A673 (cell line): ENCODE measurements at places on chromosomes 3 and 15.

GRCh38 chr3:123568875-123569274, 16.0 kb downstream of the HACD2 start:
- no peak for DNase-seq

GRCh38 chr3:7285505-7285904, 424.6 kb downstream of the GRM7 start:
- DNase-seq: peak; percentile 47

GRCh38 chr3:25843332-25843731, 53.4 kb downstream of the OXSM start:
- no peak for DNase-seq

DNA sequence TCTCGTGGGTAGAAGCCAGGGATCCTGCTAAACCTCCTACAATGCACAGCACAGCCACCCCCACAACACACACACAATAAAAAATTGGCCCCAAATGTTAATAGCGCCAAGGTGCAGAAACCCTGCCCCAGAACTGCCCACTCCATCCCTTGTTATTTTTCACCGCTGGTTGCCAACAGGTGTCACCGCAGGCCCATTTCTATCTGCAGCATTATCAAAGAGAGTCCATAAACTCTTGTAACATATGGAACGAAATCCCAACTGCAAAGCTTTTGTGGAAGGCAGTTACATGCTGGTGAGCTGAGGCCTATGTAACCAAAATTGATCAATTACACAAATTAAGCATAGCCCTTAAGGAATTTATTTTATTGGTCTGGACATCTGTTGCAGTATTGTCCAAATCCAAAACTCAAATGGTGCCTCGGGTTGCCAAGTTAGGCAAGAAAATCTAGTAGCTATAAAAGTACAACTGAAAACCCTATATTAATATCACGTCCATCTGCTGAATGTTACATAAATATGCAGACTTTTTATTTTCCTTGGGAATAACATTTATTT, 66.2 kb downstream of the SAMMSON start:
- DNase-seq: peak; percentile 4

DNA sequence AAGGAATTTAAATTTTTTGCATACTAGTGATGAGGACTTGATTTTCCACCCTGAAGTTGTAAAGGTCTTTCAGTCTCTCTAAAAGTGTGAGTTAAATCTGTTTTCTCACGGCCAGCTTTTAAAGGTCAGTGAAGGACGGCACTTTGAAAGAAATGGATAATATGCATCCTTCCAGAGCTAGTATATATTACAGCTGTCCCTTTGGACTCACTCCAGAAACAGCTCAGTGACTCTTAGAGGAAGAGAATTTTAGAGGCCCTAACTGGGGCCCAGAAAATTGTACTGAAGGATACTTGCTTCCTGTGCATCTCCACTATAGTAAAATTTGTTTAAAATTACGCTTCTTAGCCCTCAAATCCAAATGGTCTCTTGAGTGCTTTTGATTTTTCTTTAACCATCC, 41.6 kb downstream of the PIK3CA start:
- peak; percentile 44 for DNase-seq

GRCh38 chr15:27722102-27722501, 377.0 kb downstream of the OCA2 start:
- DNase-seq: no peak

- DNase-seq: peak; percentile 45
These were observed 103.6 kb upstream of the THSD4 start for GRCh38 chr15:71011503-71012155.

DNA sequence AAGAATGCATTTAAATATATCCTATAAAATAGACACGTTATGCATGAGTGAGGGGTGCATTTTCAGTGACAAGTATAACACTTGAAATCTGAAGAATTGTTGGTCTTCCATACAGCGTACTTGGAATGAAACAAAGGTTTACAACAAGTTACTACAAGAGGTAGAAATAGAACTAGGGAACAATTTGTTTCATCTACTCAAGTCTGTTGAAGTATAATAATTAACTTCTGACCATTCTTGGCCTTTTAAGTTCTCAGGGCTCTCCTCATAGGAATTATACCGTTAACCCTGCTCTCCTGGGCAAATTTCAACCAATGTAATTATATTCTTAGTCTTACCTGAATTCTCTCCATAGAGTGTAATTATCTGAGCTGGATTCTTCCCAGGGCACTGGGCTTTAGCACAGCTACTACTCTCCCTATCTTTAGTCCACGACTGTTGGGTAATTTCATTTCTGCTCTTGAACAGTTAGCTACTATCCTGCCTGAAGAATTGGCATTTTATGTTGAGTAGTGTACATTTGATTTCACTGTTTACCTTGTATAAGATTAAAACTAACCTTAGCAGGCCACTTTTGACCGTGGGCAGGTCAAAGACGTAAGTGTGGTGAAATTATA, 100.6 kb downstream of the UBE2E2 start:
- DNase-seq: no peak

DNA sequence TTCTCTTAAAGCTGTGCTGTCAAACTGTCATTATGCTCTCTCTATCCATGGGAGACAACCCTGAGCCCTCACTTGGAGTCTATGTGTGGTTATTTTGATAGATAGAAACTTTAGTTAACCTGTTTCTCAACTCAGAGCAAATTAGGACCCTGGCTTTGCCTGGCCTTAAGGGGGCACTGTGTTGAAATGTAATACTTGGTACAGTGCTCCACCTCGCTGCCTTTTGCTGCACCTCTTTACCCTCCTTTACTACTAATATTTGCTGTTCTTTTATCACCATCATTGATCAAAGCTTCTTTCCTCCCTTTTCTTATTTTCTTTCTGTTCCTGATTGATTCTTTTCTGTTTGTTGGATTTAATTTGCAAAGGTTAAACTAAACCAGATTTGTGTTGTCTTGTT, 34.3 kb downstream of the STT3B start:
- peak; percentile 11 for DNase-seq

DNA sequence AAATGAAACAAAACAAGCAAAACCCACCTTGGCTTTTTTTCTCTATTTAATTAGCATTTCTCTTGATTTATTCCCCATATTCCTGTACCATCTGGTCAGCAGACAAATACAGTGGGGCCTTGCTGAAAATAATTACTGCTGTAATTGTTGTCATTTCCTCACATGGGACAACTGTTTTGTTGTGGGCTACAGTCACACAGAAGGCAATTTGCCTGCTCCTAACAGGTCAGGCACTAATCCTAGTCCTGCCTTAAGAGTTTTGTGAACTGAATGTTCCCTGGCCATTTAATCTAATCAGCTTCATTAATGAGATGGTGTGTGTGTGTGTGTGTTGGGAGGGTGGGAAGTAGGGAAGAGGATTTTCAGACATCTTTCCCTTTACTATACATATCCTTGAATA, 11.6 kb downstream of the TRPC1 start:
- no peak for DNase-seq

DNA sequence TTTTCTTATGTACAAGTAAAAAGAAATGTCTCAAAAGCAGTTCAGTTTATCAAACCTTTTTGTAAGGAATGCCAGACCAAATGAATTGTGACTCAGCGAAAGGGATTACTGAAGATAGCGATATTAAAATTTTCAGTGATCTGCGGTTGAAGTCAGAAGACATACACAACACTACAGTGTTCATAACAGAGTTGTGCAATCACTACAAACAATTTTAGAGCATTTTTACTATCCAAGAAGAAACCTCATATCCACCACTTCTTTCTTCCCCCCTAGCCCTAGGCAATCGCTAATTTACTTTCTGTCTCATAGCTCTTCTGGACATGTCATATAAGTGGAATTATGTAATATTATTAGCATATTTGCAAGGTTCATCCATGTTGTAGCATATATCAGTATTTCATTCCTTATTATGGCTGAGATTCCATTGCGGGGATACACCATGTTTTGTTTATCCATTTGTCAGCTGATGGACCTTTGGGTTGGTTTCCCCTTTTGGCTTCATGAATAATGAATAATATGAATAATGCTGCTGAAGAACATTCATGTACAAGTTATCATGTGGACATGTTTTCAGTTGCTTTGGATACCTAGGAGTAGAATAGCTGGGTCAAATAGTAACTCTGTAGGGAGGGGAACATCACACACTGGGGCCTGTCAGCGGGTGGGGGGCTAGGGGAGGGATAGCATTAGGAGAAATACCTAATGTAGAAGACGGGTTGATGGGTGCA, 23.6 kb upstream of the ALPK3 start:
- DNase-seq: no peak

DNA sequence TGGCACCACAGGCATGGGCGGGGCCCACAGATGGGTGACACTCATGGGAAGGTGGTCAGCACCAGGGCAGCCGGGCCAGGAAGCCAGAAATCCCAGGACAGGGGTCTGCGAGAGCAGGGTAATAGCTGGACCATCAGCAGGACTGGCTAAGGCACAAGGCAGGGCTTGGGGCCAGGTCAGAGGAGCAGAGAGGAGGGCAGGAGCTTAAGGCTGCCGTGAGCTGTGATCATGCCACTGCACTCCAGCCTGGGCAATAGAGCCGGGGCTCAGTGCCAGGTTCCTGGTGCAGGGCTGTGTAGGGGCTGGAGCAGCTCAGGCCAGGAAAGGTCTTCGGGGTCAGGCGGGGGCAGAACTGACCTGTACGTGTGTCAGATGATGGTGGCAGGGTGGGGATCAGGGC, 64.2 kb upstream of the LINGO1 start:
- DNase-seq: no peak

- DNase-seq: no peak
These were observed 314.8 kb downstream of the PTPRG start for GRCh38 chr3:61875976-61876671.

- DNase-seq: no peak
These were observed 43.9 kb downstream of the THBS1 start for GRCh38 chr15:39624806-39625205.

DNA sequence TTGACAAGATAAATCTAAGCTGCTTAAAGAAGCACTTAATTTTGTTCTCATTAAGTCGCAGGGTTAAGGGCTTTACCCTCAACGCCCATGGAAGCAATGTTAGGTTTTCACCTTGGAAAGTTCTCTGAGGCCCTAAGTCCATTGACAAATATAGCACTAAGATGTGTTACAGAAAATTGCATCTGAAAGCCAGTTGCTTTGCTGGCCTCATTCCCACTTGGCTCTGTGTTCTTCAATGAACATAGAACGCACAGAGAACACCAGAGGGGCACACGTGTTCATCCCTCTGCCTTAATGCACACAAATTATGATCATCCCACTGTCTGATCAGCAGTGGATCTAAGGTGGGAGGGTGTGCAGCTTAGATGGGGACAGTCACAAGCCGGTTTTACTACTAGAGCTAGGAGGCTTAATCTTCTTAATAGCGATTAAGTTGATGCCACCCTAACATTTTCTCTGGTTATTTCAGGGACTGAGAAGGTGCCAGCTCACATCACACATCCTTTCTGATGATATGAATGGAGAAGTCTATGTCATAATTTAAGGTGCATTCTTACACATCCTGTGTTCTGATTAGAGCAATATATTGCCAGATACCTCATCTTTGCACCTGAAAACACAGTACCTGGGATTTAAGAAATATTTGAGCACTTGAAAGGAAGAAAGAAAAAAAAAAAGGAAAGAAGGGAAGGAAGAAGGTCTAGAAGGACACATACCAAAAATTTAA, 224.4 kb upstream of the ICE2 start:
- DNase-seq: no peak

DNA sequence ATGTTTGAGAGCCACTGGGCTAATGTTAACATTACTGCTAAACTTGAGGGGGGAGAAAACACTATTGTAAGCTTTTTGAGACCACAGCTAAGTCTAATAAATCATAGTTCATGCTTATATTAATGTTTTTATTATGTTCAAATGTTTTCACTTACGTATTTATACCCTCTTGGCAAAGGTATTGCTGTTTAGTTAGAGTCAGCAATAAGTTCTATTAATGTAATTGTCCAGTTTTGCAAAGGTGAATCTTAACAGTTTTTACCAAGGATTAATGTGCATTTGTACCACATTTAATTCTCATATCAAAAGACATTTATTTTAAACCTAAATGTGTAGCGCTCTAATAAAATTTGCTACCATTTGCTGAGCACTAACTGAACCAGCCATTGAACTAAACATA, 206.7 kb upstream of the CGNL1 start:
- DNase-seq: no peak

DNA sequence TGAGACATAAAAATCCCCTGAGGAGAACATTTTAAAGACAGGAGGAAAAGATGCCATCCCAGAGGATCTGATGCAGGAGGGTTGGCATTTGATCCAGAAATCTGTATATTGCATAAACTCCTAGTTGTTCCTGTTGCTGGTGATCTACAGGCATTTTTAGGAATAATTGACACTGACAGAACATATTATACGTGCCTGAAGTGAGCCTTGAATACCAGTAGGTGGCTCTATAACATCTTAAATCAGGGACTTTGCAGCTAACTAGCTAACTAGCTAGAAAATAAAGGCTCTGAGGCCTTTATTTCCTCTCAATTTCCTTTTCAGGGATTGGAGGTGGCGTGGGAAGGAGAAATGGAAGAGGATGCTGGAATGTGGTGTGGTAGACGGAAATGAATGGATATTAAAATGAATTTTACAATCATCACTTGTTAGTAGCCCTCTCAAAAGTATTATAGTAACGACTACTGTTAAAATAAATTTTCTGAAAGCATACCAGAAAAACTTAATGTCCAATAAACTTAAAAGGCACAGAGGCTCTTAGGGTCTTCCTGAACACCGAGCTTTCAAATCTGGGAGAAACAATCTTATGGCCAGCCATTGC, 73.8 kb upstream of the ZBED2 start:
- DNase-seq: peak; percentile 70

DNA sequence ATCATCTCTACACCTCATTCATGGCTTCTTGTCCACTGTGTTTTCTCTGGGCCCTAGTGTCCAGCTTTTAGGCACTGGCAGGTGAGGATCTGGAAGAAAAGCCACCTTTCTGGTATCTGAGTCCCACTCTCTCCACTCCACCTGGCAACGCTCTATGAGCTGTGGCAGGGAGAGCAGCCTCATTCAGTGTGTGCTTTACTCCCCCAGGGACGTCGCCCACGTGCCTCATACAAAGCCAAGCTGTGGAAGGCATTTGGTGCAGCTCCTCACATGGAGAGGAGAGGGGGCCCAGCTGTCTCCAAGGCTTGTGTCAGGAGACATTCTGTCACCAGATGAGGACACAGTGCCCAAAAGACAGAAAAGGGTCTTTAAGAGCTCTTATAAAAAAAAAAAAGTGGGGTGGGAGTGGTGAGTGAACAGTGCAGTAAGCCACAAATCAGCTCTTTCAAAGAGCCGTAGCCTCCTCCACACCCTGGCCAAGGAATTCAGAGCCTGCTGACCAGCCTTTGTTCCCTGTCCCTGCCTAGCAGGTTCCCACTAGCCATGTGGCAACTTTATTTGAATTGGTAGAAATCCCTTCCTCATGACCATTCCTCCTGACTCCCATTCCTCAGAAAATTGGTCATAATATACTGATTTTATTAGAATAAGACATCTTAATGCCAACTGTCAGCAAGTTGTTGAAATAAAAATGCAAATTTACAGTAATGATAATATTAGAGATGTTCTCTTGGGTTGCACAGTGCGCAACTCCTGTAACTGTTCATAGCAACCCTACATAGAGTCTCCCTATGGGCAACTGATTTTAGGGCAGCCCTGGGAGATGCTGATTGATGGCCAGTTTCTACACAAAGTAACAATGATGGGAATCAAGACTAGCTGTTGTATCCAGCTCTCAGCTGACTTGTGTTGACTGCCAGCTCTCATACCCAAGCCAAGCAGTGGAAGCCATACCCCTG, 29.5 kb downstream of the GALNT15 start:
- DNase-seq: no peak

GRCh38 chr15:68910816-68911215, 19.5 kb upstream of the SPESP1 start:
- DNase-seq: no peak

- no peak for DNase-seq
These were observed 753.9 kb downstream of the TUSC7 start for GRCh38 chr3:117463276-117464115.
